ENCODE measurements at places on chromosomes 1 and 21.

GRCh38 chr1:230598745-230599144 is 43.5 kb upstream of the COG2 start:
- no peak for DNase-seq

DNA sequence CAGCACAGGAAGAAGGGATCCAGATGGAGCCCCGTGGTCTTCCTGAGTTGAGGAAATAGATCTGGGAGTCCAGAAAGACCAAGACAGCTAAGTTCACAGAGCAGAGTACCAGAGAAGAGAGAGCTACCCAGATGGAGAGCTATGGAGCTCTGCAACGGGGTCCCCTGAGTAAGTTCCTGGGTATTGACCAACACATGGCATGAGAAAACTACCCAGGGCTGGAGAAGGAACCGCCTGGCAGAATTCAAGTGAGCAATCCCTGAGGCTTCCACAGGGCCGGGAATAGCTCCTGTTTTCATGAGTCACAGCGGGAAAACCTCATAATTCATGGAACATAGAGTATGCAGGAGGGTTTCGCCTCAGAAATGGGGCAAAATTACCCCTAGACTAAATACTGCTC is 19.7 kb downstream of the STPG1 start:
- DNase-seq: no peak

DNA sequence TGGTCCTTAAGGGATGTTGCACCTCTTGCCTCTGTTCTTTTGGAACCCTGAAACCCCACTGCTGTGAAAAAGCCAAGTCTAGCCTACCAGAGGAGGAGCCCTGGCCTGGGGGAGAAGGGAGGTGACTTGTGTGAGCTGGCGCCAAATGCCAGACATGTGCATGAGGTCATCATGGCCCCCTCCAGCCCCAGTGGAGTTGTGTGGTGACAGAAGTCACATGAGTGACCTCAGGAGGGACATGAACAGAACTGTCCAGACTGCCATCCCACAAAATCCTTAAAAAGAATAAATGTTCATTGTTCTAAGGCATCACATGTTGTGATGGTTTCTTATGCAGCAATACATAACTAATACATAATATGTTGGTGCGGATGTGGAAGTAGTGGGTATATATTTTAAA is 10.8 kb downstream of the HHAT start:
- DNase-seq: no peak

GRCh38 chr1:39886757-39887231 is 3.5 kb upstream of the TRIT1 start:
- no peak for DNase-seq

DNA sequence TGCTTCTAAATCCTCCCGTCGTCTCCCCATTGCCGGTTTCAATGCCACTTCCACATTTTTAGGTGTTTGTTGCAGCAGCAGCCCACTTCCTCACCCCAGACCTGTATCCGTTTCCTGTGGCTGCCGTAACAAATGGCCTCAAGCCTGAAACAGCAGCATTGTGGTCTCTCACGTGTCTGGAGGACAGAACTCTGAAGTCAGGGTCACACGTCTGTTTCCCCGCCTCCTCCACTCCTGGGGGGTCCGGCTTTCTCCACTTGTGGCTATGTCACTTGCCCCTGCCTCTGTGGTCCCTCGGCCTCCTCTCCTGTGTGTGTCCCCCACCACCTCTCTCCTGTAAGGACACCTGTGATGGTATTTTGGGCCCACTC is 21.8 kb downstream of the TRPM2 start:
- DNase-seq: no peak

- no peak for DNase-seq
These were observed 368.7 kb upstream of the PROX1 start for GRCh38 chr1:213619026-213619425.

DNA sequence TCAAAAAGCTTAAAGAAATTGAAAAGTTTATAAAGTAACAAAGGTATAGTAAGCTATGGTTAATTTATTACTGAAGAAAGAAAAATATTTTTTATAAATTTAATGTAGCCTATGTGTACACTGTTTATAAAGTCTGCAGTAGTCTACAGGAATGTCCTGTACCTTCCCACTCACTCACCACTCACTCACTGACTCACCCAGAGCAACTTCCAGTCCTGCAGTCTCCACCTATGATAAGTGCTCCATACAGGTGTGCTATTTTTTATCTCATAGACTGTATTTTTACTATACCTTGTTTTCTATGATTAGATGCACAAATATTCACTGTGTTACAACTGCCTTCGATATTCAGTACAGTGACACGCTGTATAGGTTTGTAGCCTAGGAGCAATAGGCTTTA is 106.6 kb downstream of the NR5A2 start:
- DNase-seq: no peak

DNA sequence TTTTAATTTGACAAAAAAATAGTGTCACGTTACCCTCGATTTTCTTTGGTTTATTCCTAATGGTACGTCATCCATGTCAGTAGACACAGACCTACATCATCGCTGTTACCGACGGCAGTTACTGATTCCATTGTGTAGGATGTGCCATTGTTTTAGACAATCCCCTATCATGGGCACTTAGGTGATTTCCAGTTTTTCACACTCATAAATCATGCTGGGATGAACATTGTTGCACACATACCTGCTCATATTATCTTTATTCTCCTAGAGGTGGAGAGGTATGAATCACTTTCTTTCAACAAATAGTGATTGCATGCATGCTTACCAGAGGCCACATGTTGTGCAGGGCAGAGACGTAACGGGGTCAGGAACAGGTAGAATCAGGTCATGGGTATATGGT is 79.7 kb upstream of the EFHD2 start:
- no peak for DNase-seq

DNA sequence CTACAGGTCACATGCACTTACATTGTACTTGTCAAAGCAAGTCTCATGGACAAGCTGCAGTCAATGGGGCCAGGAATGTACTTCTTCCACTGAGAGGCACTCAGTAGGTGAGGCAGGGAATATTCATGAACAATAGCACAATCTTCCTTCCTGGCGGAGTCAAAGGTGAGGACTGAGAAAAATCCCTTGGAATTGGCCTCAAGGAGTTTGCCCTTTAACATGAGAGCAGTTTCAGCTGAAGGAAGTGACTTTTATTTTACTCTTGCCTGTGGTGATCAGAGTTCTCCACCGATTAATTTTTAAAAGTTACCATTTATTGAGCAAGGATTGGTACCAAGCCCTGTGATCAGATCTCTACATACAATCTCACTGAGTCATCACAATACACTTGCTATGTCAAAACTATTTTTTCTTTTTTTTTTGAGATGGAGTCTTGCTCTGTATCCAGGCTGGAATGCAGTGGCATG is 11.2 kb upstream of the AK2 start:
- DNase-seq: no peak

GRCh38 chr1:55148676-55149075 is 66.5 kb downstream of the USP24 start:
- no peak for DNase-seq

DNA sequence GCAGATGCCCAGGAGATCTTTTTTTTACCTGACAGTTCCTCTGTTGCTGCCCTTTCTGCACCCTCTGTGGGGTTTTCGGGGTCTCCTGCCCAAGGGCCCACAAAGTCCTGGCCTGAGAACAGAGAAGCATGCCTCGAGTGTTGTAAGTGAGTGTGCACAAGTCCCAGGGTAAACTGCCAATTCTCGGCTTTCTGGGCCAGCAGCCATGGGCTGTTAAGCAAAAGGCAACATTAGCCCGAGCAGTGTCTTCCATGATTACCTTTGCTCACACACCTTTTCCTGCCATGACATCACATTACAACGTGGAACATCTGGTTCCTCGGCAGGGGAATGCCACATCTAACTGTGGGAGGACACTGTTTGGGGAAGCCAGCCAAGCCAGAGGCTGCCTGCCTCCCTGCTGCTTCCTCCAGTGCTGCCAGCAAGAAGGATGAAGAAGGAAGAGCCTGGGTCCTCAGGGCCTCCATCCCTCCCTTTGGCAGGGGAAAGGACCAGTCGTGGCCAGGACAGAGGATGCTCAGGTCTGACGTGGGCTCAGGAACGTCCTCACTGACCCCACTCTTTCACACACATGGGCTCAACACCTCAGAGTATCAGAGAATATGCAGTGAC is 485.9 kb downstream of the OMA1 start:
- no peak for DNase-seq

DNA sequence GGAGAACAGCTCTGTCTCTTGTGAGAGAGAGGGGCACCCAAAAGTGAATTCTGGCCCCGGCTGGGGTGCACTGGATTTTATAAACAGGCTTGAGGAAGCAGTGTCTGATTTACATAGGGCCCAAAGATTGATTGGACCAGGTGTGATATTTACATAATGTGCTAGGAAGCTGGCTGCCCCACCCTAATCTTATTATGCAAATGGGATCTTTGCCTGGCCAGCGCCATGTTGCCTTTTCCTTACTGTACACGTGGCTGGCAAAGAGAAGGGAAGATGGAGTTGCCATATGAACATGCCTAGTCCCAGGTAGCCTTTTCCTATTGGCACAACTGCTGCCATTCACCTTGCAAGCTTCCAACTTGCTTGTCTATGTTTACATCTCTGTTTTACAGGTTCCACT is 29.0 kb upstream of the CFHR4 start:
- no peak for DNase-seq

- no peak for DNase-seq
These were observed 5.0 kb downstream of the CTPS1 start for GRCh38 chr1:40984531-40984930.

DNA sequence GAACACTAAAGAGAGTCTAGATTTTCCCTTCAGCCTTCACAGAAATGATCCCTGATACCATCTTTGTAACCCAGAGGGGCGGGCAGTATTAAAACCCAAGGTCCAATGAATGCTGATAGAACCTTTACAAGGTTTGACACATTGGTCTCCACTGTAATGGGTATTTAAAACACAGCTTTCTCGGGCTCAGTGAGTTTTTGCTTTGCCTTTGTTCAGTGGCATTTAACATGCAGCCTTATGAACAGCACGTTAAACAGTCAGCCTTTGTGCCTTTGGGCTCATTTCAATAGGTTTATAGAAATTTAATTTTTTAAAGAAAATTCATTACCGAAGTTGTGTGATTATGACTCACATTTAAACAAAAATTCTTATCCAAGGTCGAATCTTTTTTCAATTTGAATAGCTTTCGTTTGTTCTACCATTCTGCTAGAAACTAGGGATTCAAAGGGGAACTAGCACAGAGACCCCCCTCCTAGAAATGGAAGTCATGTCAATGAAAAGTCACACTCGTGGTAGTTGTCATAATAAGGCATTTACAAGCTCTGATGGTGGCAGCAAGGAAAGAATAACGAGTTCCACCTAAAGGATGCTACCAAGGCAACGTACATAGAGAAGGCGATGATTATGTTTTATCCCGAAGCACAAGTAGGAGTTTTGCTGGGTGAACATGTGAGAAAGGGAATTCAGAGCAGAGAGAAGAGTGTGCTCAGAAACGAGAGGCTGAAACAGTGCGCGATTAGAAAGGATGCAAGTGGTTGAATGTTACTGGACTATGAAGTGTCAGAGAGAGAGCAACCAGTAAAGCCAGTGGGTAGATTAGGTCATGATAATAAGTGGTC is 66.2 kb downstream of the SGIP1 start:
- no peak for DNase-seq

DNA sequence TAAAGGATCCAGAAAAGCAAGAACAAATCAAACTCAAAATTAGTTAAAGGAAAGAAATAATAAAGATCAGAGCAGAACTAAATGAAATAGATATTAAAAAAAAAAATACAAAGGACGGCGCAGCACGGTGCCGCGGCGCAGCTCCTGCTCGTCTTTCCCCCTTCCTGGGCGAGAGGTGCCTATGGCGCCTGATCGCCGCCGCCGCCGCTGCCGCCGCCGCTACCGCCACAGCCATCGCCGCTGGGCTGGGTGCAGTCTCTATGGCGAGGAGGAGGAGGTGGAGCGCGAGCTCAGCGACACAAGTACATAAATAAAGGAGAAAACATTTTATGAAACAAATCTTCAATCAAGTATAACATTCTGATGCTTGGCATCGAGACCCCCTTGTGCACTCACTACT is 77.6 kb upstream of the VANGL1 start:
- DNase-seq: no peak

DNA sequence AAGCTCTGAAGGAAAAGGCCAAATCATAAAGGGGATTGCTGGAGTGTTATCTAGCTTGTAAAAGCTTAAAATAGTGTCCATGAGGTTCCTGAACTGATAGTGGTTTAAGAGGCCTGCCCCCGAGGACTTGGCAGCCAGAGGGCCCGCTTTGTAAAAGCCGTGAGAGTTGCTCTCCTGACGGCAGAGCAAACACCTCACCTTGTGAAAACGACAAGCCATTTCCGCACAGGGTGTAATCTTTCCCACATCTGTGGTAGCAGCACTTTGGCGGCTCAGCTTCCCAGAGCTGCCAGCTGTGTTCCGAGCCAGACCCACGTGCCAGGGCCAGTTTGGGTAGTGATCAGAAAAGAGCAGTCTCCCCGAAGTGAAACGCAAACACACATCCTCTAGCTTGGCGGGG is 37.0 kb downstream of the SERBP1 start:
- no peak for DNase-seq

- no peak for DNase-seq
These were observed 20.4 kb downstream of the KCNN3 start for GRCh38 chr1:154849645-154850131.
